ENCODE measurements at places on chromosomes 6 and 20.
A peak's percentile ranks its signal among the peaks of the same experiment; 100 is the strongest.

DNA sequence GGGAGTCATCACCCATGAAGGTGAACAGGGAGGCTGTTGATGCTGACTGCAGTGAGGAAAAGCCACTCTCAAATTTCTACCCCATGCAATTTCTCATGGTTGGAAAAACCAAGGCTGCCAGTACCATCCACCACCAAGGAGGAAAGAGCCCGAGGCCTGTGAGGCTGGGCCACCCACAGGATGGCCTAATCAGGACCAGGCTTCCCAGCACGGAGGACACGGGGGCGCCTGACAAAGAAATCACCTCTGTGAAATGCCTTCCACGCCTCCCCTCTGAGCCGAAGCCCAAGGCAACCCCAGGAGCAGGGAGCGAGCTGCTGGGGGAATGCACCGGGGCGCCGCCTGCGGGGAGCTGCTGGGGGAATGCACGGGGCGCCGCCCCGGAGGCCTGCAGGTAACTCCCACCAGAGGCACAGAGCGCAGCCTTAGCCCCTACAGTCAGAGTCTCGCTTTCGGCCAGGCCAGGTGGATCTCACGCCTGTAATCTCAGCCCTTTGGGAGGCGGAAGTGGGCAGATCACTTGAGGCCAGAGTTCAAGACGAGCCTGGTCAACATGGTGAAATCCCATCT lies 26.9 kb downstream of the FOXF2 start:
- no peaks in the 10 kb centered on the region for H3K4me1 ChIP-seq
- H3K36me3 ChIP-seq = no peaks in the 10 kb centered on the region
- H3K4me3 ChIP-seq = no peak overlapping the region
- no peak for DNase-seq

DNA sequence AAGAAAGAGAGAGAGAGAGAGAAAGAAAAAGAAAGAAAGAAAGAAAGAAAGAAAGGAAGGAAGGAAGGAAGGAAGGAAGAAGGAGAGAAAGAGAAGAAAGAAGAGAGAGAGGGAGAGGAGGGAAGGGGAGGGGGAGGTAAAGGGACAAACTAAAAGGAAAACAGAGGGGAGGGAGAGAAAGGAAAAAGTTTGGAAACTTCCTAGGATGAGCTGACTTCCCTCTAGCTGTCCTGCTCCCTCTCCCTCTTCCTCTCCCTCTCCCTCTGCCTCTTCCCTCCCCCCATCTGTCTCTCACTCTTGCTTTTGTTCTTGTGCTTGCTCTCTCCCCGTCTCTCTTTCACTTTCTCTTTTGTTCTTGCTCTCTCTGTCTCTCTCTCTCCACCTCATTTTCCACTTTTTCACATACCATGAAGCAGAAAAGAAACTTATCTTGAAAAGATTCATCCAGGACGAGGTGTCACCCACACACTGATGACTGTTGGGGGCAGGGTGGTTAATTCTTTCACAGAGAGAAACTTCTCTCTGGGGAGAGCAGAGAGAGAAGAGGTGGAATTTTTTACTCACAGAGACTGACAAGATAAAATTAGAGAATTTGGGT lies 56.4 kb upstream of the DUSP22 start:
- H3K27me3 ChIP-seq = no peaks in the 10 kb centered on the region
- H3K27ac ChIP-seq = peak overlapping the region; percentile 32
- no peak overlapping the region for H3K4me3 ChIP-seq
- H3K36me3 ChIP-seq = no peaks in the 10 kb centered on the region
- no peak for DNase-seq

DNA sequence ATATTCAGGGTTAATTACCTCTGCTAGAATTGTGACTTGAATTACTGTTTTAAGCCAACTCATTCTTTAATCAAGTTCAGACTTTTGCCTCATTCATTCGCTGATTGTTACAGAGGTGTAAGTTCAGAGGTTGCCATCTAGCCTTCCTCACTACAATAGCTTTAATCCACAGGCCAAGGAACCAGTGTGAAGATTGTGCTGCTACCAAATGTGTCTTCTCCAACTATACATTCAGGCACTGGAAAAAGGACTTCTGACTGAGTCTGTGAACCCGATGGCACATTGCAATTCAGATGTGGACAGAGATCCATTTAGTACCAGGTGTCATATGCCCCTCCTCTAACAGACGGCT lies 111.2 kb upstream of the ADGRF1 start:
- DNase-seq = no peak
- no peaks in the 10 kb centered on the region for H3K27me3 ChIP-seq
- no peaks in the 10 kb centered on the region for H3K36me3 ChIP-seq
- H3K4me3 ChIP-seq = no peak overlapping the region
- no peaks in the 10 kb centered on the region for H3K4me1 ChIP-seq
- no peak overlapping the region for H3K27ac ChIP-seq

GRCh38 chr6:67898875-67899274 lies 736.2 kb upstream of the ADGRB3 start:
- H3K4me3 ChIP-seq = no peak overlapping the region
- no peaks in the 10 kb centered on the region for H3K27me3 ChIP-seq
- H3K4me1 ChIP-seq = no peaks in the 10 kb centered on the region
- H3K27ac ChIP-seq = no peak overlapping the region

DNA sequence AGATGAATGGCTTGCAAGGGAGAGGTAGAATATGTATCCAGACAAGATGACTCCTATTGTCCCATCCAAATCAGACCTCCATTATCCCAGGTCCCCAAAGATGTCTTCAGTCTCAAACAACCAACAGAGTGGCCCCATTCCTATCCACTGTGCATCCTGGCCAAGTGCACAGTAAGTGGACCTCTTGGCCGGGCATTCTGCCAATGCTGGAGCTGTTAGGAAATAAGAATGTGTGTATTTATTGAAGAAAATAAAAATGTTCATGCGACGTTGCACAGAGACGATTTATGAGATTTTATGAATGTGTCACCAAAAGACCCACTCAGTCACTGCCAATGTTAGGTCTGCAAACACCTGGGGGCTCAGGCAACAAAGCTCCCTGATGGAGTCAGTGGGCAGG lies 196.0 kb downstream of the MAFB start:
- no peak overlapping the region for H3K27ac ChIP-seq
- H3K27me3 ChIP-seq = no peaks in the 10 kb centered on the region
- DNase-seq = no peak

- no peaks in the 10 kb centered on the region for H3K27me3 ChIP-seq
- no peak for DNase-seq
- H3K4me1 ChIP-seq = no peaks in the 10 kb centered on the region
- no peak overlapping the region for H3K27ac ChIP-seq
- H3K36me3 ChIP-seq = no peaks in the 10 kb centered on the region
Measured at GRCh38 chr6:163823577-163823976, 409.1 kb downstream of the QKI start.

DNA sequence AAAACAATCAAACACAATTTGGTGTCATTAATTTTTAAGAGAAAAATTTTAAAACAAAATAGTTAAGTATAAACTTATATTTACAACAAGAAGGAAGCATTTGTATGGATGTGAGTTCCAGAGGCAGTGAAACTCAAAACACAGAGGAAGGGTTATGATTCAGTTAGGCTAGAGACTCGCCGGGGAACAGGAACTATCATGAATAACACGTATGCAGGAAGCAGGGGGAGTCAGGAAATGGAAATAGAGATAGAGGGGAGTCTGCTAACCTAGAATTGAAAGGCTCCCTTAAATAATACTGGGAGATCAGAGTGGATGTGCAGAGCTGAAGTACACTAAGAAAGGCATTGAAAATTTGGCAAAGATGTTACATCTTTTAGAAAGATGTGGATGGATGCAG lies 14.2 kb upstream of the HLA-DRB1 start:
- DNase-seq = no peak
- no peaks in the 10 kb centered on the region for H3K4me1 ChIP-seq
- H3K27ac ChIP-seq = peak overlapping the region; percentile 66
- no peaks in the 10 kb centered on the region for H3K36me3 ChIP-seq
- no peaks in the 10 kb centered on the region for H3K27me3 ChIP-seq
- H3K4me3 ChIP-seq = no peak overlapping the region

DNA sequence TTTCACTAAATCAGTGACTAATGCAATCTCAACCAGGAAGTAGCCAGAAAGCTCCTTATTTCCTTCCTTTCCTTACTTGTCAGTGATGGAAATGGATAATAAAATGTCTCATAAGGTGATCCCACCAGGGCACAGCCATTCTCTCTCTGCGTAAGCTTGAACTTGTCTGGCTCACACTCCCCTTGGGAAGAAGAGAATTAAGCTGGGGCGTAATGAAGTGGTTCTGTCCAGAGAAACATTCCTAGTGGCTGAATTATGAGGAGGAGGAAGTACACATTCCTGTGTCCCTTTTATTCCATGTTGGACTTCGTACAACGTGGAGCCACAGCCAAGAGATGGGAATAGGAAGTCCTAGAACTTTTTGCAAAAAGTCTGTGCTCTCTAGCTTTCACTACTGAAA lies 93.7 kb downstream of the MTHFD1L start:
- peaks cover 14% of the 10 kb centered on the region for H3K36me3 ChIP-seq
- H3K4me1 ChIP-seq = no peaks in the 10 kb centered on the region
- no peak overlapping the region for H3K4me3 ChIP-seq
- no peak overlapping the region for H3K27ac ChIP-seq

GRCh38 chr6:146819596-146820320 lies 221.0 kb downstream of the ADGB start:
- H3K27me3 ChIP-seq = no peaks in the 10 kb centered on the region
- no peak overlapping the region for H3K27ac ChIP-seq
- DNase-seq = no peak
- H3K4me1 ChIP-seq = no peaks in the 10 kb centered on the region
- H3K36me3 ChIP-seq = no peaks in the 10 kb centered on the region

GRCh38 chr20:60820918-60821317 lies 431.1 kb upstream of the CDH4 start:
- H3K4me1 ChIP-seq = peaks cover 5% of the 10 kb centered on the region
- peak; percentile 44 for DNase-seq
- H3K27me3 ChIP-seq = no peaks in the 10 kb centered on the region
- no peak overlapping the region for H3K27ac ChIP-seq
- no peaks in the 10 kb centered on the region for H3K36me3 ChIP-seq

DNA sequence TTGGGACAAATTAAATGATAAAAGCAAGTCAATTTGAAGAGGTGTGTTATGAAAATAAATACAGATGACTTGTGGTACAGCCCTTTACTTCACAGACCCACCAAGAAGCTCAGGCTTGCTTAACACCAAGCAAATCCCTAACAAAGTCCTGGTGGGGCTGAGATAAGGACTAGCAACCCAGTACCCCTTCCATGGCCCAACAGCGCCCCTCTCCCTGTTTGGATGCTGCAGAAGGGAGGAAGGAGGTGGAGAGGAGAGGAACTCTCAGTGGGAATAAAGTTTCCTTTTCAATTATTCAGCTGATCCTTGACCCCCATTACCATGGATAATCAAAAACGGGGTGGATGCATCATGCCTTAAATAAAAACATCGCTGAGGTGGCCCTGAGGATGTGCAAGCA lies 4.5 kb upstream of the ZNF831 start:
- no peak overlapping the region for H3K4me3 ChIP-seq
- DNase-seq = no peak
- peaks cover 31% of the 10 kb centered on the region for H3K4me1 ChIP-seq
- H3K27me3 ChIP-seq = no peaks in the 10 kb centered on the region
- H3K36me3 ChIP-seq = no peaks in the 10 kb centered on the region

- no peak for DNase-seq
- H3K36me3 ChIP-seq = no peaks in the 10 kb centered on the region
- H3K4me3 ChIP-seq = no peak overlapping the region
Measured at GRCh38 chr6:10082385-10082784, 332.5 kb downstream of the TFAP2A start.

GRCh38 chr6:30741789-30742315 lies 635 bp downstream of the FLOT1 start:
- H3K27ac ChIP-seq = peak overlapping the region; percentile 74
- H3K27me3 ChIP-seq = no peaks in the 10 kb centered on the region
- no peak for DNase-seq

GRCh38 chr20:7180256-7181045 lies 413.0 kb downstream of the BMP2 start:
- H3K27ac ChIP-seq = no peak overlapping the region
- no peaks in the 10 kb centered on the region for H3K27me3 ChIP-seq
- no peaks in the 10 kb centered on the region for H3K36me3 ChIP-seq
- no peak overlapping the region for H3K4me3 ChIP-seq
- no peaks in the 10 kb centered on the region for H3K4me1 ChIP-seq
- DNase-seq = no peak

DNA sequence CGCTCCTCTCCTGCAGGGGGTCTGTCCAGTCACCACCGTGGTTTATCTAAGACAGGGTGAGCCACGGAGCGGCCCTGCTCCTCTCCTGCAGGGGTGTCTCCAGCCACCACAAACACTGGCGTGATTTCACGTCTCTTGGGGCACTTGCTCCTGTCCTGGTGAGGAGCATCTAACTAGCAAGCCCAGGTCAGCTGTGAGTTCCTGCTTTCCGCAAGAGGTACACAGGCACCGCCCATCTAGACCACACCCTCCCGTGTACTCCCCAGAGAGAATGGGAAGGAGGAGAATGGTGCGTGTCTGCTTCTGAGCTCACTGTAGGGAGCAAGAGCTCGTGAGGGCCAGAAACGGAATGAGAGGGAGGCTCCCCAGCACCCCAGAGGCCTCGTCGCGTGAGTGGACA lies 40.7 kb downstream of the DACT2 start:
- no peak for DNase-seq
- no peak overlapping the region for H3K27ac ChIP-seq
- H3K4me3 ChIP-seq = no peak overlapping the region
- no peaks in the 10 kb centered on the region for H3K4me1 ChIP-seq
- H3K36me3 ChIP-seq = no peaks in the 10 kb centered on the region

DNA sequence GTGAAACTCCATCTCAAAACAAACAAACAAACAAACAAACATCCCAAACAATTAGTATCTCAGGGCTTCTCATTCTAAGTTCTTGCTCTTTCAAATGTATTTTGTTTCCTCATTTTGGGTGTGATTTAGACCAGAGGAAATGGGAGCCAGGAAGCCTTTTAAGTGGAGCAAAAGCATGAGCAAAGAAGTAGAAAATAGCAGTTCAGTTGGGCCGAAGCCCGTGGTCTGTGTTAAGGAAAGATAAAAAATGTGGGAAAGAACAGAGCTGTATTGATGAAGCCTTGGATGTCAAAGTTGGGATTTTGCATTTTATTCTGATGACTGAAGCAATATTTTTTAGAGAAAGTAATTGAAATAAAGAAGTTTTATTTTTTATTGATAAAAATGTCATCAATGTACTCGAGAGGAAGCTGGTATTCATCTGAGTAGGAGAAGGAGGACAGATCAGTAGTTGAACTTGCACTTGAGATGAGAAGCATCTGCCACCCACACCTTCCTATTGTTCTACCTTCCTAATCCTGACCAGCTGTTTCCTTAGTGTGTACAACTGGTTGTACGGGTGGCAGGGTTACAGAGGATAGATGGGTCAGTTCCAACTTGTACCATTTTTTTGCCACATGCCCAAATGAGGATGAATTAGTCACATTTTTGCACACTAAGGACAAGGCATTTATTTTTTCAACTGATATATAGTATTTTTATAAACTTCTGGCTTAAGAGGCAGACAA lies 56.1 kb downstream of the KIAA0408 start:
- H3K36me3 ChIP-seq = no peaks in the 10 kb centered on the region
- no peak for DNase-seq
- no peaks in the 10 kb centered on the region for H3K4me1 ChIP-seq
- no peak overlapping the region for H3K27ac ChIP-seq
- no peaks in the 10 kb centered on the region for H3K27me3 ChIP-seq

- H3K27me3 ChIP-seq = no peaks in the 10 kb centered on the region
- no peak overlapping the region for H3K4me3 ChIP-seq
- no peak for DNase-seq
- H3K4me1 ChIP-seq = no peaks in the 10 kb centered on the region
- H3K36me3 ChIP-seq = no peaks in the 10 kb centered on the region
Measured at GRCh38 chr6:115759051-115759450, 301.6 kb downstream of the FRK start.

- H3K4me3 ChIP-seq = peak overlapping the region; percentile 81
- H3K27ac ChIP-seq = peak overlapping the region; percentile 96
- H3K36me3 ChIP-seq = no peaks in the 10 kb centered on the region
- no peak for DNase-seq
- H3K4me1 ChIP-seq = peaks cover 9% of the 10 kb centered on the region
- H3K27me3 ChIP-seq = peaks cover 5% of the 10 kb centered on the region
Measured at GRCh38 chr6:15246217-15246665, 372 bp downstream of the JARID2 start.
